Amniotic stem cell (primary cell): ENCODE measurements at places on chromosomes 6 and 20.
A peak's percentile ranks its signal among the peaks of the same experiment; 100 is the strongest.

DNA sequence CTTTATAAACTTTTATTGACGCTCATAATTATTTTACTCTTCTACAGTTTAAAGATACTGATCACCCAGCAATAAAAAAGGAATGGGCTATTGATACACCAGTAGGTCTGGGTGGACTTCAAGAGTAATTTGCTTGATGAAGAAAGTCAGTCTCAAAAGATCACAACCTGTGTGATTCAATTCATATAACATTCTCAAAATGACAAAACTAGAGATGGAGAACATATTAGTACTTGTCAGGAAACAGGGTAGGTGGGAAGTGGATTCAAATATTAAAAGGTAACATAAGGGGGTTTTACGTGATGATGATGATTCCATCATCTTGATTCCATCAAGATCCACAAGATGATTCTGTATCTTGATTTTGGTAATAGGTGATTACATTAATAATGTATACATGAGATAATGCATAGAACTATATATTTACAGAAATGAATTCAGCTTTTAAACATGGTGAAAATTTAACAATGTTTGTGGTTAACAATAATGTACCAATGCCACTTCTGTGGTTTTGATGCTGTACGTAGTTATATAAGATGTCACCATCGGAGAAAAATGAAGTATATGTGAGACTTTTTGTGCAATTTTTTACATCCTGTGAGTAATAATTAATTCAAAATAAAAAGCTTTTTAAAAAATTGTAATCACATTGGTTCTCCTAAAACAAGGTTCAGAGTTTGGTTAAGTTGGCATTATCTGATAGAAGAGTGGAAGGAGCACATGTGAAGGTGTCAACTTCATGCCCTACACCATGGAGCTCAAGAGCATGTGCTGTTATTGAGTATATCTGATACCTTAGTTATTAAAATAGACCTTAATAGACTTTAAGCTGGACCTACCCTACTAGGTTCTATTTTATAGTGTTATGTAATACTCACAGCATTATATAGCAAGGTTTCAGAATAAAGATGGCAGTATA lies 66.3 kb upstream of the DYNLRB1 start:
- no peak for DNase-seq

- DNase-seq, result no peak
These were observed 6.1 kb downstream of the GLP1R start for GRCh38 chr6:39054577-39055142.

- DNase-seq, result no peak
These were observed 32.0 kb downstream of the HLA-C start for GRCh38 chr6:31239854-31240253.

- no peak for DNase-seq
These were observed 40.9 kb downstream of the PSMB1 start for GRCh38 chr6:170512249-170512648.

DNA sequence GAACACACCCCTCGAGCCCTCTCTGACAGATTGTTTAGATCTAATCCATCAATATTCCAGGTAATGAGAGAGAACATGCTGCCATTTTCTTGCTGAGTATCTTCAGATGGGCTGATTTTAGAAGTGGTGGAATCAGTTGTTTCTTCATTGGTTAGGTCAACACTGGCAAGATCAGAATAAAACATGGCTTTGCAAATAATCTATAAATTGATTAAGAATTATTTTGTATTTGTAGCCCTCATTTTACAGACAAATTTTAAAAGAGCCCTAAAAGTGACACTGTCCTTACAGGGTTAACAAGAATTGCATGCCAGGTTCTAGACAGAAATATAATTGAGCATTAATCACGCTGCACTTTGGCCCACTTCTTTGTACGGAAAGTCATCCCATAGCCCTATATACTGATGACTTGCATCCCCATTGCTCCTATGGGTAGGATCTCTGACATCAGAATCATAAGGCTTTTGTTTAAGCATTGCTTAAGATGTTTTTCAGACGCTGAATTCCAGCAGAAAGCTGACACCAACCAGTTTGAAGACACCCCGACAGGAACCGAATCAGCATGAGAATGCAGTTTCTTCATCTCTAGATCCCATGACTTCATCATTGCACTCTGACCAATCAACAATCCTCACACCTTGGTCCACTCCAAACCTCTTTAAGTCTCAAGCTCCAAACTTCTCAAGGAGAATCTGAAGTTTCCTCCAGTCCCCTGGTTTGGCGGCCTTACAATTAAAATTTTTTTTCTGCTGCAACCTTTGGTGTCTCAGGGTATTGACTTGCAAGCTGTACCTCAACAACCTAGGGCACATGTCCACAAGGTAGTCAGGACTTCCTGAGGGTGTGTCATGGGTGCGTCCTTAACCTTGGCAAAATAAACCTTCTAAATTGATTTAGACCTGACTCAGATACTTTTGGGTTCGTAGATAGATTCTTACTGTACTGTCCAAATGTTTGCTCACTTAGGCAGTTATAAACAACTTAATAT lies 7.8 kb downstream of the TDP2 start:
- no peak for DNase-seq

GRCh38 chr20:43901296-43901695 lies 13.4 kb upstream of the TOX2 start:
- DNase-seq, result no peak

DNA sequence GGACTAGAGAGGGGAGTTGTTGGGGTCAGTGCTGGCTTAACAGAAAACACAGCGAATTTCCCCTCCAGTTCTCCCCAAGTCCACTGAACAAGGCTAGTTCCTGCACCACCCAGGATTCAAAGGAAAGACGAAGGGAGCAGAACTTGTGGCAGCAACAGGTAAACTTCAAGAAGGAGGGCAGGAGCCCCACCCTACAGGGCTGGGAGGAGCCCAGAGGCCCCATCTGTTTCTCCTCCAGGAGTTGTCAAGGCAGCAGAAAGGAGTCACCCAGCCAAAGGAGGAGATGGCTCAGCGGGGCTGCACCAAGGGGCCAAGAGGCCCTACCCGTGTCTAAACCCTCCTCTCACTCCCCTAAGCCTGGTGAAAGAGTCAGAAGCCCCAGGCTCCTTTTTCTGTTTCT lies 1.7 kb downstream of the SAPCD1 start:
- DNase-seq, result no peak

GRCh38 chr6:81788748-81789147 lies 36.3 kb upstream of the TENT5A start:
- no peak for DNase-seq

- peak; percentile 17 for DNase-seq
These were observed 76.5 kb downstream of the ADGRG6 start for GRCh38 chr6:142378138-142378875.

GRCh38 chr6:34386316-34387137 lies 5.9 kb downstream of the NUDT3 start:
- DNase-seq, result no peak

DNA sequence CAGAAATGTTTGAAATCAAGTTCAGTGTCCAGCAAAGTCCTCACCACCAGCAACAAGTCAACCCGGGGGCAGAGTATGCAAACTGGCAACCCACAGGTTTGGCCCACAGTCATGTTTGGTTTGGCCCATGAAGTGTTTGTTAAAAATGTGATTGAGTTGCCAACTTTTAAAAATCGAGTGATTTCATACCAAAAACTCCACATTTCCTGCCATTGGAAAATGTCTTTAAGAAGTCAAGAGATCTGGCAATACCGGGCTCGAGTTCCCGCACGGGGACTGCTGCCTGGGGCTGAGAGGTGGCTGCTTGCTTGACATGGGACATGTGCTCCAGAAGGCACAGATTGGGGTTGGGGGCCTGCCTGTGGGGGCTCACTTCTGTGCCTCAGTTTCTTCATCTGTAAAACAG lies 36.1 kb downstream of the PREX1 start:
- DNase-seq, result peak; percentile 33

DNA sequence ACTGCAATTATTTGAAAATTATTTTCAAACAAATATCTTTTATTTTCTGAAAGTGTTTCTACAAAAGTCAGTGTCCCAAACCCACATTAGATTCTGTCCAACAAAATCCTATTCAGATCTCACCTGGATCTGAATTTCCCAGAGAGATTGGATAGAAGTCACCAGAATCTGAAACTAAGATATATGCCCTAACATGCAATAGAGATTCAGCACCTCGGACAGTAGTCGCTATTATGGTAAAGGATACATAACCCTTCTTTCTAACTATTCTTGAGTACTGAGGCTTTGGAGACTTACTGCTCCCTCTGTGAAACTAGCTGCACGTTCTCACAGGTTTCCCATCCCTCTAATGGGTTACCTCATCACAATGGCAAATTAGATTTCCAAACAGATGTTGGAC lies 151.4 kb downstream of the ID4 start:
- DNase-seq, result no peak

DNA sequence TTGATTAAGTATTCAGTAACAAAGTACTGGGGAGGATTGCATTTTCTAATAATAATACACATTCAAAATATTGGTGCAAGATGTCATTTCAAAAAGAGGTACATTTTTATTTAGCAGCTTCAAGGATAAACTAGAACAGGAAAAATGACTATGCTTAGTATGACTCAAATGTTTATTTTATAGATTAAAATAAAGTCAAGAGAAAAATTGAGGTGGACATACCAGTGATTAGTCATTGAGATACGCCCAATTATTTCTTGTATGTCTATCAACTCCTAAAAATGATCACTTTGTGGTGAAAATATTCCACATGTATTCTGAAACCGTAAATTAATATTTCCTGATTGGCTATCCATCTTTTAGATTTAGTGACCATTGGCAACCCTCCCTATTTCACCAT lies 96.7 kb downstream of the PHF3 start:
- no peak for DNase-seq

- DNase-seq, result no peak
These were observed 164.2 kb upstream of the ATXN1 start for GRCh38 chr6:16925461-16925860.

- no peak for DNase-seq
These were observed 858.0 kb upstream of the FLRT3 start for GRCh38 chr20:15195378-15195777.

- no peak for DNase-seq
These were observed 269.0 kb downstream of the UST start for GRCh38 chr6:149015535-149016525.

DNA sequence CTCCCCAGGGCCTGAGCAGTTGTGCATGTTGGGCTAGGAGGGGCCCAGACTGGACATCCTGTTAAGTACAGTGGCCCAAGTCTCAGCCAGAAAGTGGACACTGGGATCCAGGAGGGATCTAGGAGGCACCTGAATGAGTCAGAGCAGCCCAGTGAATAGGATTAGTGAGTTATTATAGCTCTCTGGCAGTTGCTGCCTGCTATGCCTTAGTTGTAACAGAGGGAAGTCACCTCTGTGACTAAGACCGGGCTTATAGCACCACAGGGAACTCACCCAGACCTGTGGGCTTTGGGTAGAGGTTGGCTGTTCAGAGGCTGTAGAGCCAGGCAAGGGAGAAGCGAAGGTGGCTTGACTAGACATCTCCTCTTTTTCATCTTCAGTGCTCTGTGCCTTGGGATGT lies 39.0 kb upstream of the AAR2 start:
- no peak for DNase-seq

- DNase-seq, result no peak
These were observed 33.2 kb upstream of the SLC22A23 start for GRCh38 chr6:3489961-3490624.

- DNase-seq, result no peak
These were observed 107.1 kb downstream of the PSMB1 start for GRCh38 chr6:170445971-170446370.

- no peak for DNase-seq
These were observed at the start of gene COL19A1 for GRCh38 chr6:69866351-69866769. Gene COL19A1 (plus strand): TSS chr6:69866556. CDS start chr6:69879568, 13,012 bp downstream.

DNA sequence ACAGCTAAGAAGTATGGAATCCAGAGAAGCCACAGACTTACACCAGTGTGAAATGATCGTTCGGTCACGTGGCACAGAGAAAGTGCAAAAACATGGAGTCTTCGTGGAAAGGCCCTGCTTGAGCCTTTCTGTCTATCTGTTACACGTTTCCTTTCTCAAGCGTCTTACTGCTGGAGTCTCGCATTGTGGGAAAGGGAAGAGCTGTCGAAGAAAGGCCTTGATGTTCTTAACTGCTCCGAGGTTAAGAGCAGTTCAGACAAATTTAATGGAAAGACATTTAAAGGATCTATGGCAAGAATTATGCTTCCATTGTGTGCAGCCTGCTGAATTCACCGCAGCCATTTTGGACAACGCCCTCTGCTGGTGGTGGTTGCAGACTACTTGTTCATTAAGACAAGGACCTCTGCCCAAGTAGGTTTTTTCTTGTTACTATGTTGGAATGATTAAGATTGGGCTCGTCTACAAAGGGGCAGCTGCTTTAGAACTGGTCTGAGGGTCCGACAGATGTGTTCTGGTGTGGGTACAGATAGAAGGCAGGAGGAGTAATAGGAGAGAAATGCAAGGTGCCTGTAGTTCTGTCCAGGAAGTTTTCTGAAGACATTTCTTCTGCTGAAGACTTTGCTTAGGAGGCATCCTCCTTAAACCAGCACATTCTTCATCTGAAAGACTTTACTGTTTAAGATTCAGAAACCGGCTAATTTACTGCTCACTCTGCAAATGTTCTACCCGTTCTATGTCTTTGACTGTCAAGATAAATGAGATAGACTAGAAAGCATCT lies 24.7 kb upstream of the CCN6 start:
- DNase-seq, result peak; percentile 21

- DNase-seq, result no peak
These were observed 11.5 kb upstream of the NFATC2 start for GRCh38 chr20:51553897-51554486.

GRCh38 chr20:18514127-18514526 lies 6.4 kb downstream of the SEC23B start:
- DNase-seq, result no peak

- DNase-seq, result no peak
These were observed 9.4 kb downstream of the PACSIN1 start for GRCh38 chr6:34475238-34475682.

DNA sequence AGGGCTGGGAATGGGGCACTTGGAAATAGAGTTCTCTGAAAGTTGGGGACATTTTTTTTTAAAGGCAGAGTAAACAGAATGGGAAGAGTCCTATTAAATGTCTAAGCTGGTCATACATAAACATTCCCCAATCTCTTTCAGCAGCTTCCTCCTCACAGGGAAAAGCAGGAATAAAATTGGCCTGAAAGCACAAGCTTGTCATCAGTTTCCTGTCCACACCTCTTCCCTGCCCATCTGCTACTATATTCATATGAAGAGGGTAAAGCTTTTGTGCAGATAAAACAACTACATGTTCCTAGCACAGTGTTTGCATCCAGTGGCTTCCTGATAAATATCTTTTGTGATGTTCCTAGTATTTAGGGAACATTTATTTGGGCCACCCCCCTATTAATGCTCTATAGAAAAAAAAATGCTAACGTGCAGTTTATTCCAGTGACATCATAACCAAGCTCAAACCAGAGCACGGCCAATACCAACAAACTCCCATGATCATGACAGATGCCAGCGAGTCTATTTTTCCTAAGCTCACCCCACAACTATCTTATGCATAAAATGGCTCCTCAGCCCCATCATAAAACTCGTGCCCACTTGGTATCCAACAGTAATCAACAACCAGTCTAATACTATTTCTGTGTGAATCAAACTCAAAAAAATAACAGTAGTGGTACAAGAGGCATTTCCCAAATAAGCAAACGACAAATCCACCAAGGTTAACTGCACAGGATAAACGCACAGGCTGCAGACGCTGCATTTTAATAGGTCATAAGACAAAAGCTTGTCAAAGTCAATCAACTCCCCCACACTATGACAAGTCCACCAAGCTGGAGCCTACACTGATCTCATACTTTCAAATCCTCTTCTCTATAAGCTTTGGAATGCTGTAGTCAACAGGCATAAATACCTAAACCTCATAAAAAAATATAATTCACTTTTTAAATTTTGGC lies 95.3 kb downstream of the EPB41L2 start:
- no peak for DNase-seq
